ENCODE measurements at places on chromosomes 1 and 21.
A peak's percentile ranks its signal among the peaks of the same experiment; 100 is the strongest.

GRCh38 chr1:224592636-224593582 is 23.2 kb upstream of the CNIH3 start:
- DNase-seq: no peak

GRCh38 chr1:108663074-108663473 is 2.2 kb upstream of the HENMT1 start:
- DNase-seq: no peak

- no peak for DNase-seq
These were observed 122.3 kb downstream of the MACF1 start for GRCh38 chr1:39326836-39327235.

DNA sequence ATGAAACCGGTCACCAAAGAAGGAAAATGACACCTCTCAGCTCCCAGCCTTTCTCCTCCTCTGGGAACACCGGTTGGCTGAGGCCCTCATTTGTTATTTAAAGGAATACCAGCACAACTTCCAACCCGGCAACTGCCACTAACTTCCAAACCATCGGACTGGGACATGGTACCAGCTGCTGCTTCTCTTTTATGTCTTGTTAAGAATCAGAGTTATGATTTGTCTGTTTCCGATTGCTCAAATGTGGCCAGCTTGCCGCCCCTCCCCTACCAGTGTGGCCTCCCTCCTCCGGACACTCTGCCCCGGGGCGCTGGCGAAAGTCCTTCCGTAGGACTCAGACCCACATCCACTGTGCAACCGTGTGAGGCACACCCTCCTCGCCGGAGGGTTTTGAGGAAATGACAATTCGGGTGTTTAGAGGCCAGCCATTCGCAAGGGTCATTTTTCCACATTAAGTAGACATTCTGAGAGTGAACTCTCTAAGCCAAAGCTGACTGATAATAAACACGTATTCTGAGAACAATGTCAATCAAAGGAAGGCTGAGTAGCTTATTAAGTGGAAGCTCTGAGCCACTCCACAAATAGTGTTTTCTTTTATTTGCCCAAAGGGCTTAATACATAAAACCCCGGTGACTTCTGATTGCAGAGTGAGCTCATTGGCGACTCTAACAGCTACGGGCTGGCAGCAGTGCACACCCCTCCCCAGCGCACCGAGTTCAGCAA is 5.5 kb downstream of the RIPK4 start:
- DNase-seq: no peak

GRCh38 chr21:41061701-41062100 is 106.3 kb upstream of the BACE2 start:
- DNase-seq: no peak

DNA sequence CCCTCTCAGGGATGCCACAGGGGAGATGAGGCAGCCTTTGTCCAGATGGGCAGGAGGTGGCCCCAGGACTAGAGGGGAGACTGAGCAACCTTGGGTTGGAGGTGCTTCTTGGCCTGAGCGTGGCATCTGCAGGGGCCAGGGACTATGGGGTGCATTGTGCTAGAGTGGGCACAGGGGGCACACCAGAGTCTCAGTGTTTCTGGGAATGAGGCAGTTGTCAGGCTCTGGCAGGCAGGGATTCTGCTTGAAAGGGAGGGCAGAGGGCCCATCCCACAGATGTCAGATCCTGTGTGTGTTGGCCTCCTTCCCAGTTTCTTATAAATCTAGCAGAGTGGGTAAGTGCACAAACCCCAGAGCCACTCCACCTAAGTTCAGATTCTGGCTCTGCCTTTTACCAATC is 13.7 kb downstream of the LGR6 start:
- DNase-seq: no peak

- DNase-seq: no peak
These were observed 35.4 kb downstream of the VANGL1 start for GRCh38 chr1:115677182-115677555.

GRCh38 chr1:236085545-236086159 is 20.8 kb upstream of the NID1 start:
- DNase-seq: no peak

- no peak for DNase-seq
These were observed 15.3 kb downstream of the BECN2 start for GRCh38 chr1:241972703-241973369.

DNA sequence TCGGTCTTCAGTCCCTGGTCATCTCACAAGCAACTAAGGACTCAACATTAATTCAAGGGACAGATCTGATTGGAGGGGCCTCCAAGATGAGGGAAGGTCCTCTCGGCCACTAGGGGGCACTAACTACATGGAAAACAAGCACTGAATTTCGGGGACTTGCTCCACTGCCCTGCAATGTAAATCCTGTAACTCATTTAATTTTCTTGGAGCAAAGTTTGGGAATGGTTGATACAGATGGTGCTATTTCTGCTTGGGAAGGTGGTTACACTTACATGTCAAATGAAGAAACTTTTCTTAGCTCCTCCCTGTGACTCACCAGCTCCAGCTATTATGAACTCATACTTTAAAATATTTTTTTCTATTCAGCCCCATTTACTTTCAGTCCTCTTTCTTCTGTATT is 97.4 kb upstream of the KCNJ15 start:
- peak; percentile 38 for DNase-seq

DNA sequence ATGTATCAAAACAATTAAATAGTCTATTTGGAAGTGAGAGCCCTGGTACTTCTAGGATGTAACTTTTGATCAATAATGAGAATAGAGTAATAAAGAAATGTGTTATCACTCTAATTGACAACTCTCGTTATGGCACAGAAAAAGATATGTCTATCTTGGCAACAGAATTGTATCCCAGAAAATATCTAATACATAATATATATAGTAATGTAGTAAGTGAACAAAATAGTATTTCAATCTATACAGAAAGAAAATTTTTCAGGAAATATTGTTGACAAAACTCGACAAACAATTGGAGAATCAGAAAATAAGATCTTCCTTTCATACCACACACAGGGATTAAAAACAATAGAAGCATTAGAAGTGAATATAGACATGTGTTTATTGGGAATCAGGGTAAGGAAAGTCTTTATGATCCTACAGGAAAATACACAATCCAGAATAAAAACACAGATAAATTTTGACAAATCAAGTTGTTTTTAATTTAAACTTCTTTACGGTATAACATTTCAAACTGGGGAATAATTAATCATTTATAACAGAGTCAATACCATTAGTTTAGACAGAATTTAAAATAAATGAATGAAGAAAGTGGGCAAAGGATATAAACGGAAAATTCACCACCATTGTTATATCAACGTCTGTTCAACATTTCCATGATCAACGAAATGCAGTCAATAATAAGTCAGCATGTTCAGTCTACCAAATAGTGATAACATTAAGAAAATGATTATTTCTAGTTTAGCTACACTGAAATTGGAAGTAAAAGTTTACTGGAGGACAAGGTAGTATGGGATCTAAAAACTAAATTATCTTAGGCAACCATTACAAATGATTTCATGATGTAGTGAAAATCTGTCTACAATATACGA is 1526.5 kb upstream of the TPTE start:
- no peak for DNase-seq

- DNase-seq: no peak
These were observed 4.4 kb downstream of the CLDN19 start for GRCh38 chr1:42735477-42736105.

DNA sequence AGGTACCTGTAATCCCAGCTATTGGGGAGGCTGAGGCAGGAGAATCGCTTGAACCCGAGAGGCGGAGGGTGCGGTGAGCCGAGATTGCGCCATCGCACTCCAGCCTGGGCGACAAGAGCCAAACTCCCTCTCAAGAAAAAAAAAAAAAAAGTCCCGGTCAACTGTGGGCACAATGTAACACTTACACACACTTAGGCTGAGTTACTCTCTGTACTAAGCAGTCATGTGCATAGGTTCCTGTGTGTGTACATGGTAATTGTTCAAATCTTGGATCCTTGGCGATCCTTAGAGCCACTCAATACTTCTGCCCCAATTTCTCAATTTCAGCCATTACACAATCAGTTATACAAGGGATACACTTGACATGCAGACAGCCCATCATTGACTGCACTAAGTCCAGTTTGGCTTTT is 11.6 kb downstream of the SDCCAG8 start:
- DNase-seq: no peak

DNA sequence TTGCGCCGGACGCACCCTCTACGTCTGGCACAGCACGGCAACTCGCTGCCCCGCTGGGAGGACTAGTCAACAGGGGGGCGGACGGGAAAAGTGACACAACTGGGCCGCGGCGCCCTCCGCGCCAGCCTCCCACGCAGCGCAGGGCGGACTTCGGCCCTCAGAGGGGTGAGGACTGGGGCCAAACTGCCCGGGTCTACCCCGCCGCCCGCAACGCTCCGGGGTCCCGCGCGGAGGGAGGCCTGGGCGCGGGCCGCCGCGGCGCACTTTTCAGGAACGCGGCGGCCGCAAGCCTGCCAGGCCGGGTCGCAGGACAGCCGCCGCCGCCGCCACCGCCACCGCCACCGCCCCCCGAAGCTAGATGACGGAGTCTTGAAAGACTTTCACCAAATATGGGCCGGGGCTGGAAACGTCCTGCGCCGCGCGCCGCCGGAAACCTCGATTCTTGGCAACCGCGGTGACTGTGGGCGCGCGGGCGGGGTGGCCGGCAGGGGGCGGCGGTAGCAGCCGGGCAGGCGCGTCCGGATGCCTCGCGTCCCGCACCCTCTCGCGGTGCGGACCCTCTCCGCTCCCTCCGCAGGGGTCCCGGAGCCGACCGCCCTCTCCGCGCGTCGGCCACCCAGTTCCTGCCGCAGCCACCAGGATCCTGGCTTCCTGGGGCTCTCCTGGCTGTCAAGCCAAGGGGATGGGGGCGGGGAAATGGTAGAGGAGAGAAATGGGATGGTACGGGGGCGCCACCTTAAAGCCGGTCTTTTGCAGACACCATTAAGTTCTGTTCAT is 3.7 kb upstream of the CCN1 start:
- no peak for DNase-seq

GRCh38 chr1:236033336-236033735 is 31.6 kb downstream of the NID1 start:
- no peak for DNase-seq

Measured in CD4-positive, alpha-beta T cell treated with Interleukin-6 at 100 ng/mL for 8 hours (primary cell).